ENCODE measurements at places on chromosomes 7 and 10.

DNA sequence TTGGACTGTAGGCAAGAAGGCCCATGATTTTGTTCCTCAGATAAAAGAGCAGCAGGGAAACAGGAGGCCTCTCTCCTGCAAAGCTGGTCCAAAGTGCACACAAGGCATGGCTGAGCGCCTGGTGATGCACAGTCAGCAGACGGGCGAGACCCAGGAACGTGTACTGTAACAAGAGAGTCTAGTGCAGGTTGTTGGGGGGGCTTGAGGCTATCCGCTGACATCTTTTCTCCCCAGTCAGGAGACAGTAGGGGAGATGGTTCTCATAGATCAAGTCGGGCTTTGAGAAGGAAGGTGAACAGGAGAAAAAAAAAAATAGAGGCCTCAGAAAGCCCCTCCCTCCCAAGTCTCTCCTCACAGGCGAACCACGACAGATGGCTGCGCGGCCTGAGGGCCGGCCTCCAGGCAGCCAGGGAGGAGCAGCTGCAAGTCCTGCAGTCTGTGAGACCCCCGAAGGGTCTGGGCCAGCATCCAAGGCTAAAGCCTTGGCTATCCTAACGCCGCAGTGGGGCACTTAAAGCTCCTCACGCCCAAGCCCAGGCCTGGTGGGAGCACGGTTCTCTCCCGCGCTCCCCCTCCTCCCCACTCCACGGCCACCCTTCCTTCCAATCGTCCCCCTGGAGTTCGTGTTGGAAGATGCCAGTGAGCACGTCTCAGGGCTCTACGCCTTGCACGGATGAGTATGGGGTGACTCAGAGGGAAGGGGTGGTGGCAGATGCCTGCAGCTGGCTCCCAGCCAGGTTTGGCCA, 68.3 kb downstream of the PRKAG2 start:
- no peak for DNase-seq

DNA sequence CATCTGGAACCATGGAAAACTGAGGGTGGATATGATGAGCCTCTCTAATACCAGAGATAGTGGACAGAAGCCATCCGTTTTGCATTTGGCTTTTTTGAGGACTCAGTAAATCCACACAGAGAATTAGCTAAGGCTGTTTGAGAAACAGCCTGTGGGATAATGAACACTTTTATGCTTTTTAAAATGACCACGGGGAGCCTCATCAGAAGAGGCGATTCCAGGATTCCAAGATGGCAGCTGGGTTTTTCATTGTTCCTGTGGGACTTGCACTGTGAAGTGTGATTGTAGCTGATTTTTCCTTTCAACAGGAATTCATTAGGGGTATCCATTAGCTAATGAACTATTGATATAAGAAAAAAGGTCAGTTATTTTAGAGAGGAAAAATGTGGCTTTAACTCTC, 353.2 kb downstream of the AUTS2 start:
- no peak for DNase-seq

GRCh38 chr10:126732308-126732707, 61.8 kb upstream of the C10orf90 start:
- DNase-seq: no peak

GRCh38 chr7:14045651-14046050, 56.2 kb upstream of the ETV1 start:
- no peak for DNase-seq

GRCh38 chr10:128086003-128086863, 40.0 kb downstream of the MKI67 start:
- no peak for DNase-seq

GRCh38 chr7:83413424-83413823, 235.5 kb downstream of the SEMA3E start:
- no peak for DNase-seq

DNA sequence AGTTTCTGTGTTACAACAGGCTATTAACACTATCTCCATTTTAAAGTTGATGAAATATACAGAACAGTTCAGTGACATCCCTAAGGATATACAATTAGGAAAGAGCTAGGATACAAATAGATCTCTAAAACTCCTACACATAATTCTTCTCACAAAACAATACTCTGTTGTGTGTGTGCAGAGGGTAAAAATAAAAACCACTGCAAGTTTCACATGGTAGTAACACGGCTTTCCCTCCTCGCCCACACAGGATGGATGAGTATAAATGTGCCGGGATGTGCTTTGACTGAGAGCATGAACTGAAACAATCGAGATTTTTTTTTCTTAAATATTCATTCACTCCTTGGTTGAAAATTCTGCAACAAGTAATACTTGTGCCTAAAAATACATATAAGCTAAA, 131.5 kb upstream of the C1QL3 start:
- no peak for DNase-seq

DNA sequence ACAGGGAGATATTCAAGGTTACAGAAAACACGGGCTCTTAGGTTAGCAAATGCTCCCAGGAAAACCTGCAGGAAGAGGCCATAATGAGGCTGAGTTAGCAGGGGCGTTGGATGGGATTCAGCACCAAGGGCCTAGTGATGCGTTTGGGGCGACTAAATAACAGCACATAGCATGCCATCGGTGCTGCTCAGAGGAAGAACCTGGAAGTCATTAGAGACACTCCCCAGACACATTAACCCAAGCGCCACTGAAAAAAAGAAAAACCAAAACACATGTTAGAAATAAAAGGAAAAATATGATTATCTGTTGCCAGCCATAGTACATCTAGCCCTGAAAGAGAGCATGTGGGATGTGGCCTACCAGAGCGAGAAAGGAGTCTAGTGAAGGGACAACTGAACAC, 28.8 kb upstream of the OPALIN start:
- DNase-seq: no peak

DNA sequence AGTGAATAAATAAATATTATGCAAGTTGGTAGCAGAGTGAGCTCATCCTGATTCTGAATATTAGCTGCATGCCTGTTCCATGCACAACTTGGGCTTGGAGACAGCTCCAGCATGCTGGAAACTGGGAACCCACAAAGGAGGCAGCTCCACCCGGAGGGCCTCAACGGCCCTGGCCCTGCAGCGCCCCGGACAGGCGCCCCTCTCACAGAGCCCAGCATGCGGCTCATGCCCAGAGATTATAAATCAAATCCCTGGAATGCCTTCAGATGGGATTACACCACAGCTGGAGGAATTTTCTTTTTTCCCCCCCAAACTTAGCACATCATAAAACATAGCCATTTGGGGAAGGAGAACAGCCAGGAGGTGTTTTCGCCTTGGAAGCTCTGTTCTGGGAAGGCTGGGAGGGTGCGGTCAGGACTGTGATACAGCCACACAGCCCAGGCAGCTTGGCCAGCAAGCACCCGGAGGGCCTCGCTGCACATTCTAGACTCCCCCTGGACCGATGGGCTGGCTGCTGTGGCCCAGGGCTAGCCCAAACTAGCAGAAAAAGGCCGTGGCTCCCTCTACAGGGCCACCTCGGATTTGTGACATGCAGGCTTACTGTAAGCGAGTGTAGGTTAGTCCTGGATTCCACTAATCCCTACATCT, 102.4 kb downstream of the PTPN20 start:
- DNase-seq: no peak

DNA sequence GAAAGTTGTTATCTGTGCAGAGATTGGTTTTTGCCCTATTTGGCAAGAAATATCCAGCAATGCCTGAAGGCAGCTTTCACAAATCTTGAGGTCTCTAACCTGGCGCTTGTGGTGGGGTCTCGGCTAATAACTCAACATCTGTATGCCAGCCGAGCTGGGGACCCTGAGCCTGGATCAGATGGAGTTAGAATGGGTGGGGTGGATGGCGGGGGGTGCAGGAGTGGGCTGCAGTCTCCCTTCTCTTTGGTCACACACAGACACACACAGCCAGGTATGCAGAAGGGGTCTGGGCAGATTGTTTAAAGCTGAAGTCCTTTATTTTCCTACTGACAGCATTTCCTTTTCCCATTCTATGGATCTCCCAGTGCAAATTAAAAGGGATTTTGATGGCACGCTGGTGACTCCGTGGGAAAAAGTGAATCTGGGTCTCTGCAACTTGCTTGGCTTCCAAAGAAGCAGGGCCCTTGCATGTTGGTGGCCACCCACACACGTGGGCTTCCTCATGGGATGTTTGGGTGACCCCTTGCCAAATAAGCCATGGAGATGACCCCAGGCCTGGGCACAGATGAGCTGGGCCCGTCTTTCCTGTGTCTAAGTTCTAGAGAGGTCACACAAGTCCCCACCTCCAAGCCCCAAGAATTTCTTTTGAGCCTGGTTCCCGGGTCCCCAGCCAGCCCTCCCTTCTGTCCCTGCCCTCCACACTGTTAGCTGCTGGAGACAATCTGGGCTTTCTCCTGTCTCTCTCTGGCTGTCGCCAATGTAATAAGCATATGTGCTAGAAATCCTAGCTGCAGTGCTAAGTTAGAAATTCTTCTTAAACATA, 39.9 kb upstream of the EMX2 start:
- no peak for DNase-seq

DNA sequence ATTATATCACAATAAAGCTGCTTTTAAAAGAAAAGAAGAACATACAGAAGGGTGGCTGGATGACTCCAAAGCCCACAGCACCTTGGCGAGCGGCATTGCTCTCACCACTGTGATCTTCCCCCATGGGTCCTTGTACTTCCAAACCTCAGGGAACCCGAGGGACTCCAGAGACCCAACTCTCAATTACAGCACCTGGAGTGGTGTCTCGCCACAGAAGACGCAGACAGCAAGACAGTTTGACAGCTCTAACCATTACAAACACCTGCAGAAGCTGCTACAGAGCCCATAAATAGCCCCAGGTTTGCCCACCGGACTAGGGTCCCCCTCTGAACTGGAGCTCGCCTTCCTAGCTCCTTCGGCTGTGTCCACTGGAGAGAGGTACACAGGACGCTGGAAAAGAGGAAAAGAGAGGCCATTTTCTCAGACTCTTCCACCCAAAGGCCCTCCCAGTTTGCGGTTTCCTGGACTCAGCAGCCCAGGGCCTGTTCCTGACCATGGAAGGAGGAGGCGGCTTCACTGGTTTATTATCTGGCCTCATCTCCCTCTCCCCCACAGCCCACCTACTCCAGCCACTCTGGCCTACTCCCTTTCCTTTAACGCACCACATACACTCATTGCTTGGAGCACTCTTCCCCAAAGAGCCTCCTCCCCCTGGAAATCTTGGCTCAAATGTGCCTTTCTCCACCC, 1.9 kb downstream of the PIK3AP1 start:
- no peak for DNase-seq

- DNase-seq: no peak
Observed at GRCh38 chr10:95963991-95964389, 56.2 kb downstream of the CC2D2B start.

DNA sequence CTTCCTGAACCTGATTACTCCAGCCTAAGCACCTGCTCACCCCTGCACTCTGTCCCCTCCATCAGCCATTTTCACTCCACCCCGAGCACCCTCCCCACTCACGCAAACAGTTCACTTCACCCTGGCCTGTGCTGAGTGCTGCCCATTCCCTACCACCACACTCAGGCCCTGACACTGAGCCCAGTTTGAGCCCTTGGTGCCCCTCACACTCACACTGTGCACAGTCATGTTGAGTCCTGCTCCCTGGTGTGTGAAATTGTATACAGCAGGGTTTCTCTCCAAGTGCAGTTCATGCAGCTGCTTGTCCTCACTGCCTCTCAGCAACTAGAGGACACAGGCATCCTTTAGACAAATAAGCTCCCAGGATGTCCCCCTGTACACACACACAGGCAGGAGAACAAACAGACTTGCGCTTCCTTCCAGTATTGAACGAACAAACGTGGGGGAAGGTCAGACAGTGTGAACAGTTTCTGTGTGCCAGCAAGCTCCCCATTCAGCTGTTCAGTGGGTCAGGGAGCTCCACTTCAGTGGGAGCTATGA, 6.8 kb downstream of the MYO1G start:
- DNase-seq: no peak

DNA sequence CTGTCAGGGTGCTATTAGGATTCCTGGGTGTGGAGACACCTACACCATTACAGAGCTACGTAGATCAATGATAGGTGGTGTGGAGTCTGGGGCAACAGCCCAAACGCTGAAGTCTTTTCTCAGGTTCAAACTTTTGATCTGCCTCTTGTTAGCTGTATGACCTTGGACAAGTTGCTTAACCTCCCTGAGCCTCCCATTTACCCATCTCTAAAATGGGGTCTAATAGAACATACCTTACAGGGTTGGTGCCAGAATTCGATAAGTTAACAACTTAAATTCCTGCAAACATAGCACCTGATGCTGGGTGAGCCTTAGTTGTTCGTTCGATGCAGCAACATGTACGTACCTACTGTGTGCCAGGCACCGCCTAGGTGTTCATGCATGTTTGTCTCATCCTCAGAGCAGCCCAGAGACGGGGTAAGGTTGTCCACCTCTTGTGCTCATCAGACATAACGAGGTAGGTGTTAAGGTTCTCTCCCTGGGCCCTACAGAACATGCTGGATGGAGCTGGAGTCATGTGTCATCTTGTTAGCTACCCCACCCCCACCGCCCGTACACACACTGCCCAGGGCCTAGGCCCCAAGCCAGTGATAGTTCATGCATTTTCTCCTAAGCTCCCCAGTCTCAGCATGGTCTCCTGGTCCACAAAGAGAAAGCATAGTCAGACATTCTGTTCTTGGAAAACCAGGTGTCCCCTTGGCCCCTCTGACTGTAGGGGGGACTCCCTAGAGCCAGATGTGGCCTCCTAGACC, 41.0 kb upstream of the SLC29A3 start:
- no peak for DNase-seq

- DNase-seq: no peak
Observed at GRCh38 chr7:44867073-44867995, 18.0 kb downstream of the PURB start.

DNA sequence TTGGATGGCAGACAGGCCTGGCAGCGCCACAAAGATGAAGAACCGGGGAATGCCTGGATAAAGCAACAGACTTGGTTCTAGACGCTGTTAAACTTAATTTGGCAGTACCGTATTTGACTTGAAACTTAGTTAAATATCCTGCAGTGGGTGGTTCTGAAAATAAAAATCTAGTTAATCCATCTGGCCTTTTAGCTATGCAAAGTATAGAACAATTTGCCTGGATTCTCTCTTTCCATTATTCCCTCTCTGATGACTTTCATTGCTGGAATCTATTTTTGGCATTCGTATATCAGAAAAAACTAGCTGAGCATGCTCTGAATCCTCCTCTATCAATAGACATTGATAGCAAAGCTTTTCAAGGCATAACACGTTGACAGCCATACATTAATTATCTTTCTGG, 203.6 kb downstream of the MACC1 start:
- DNase-seq: no peak

GRCh38 chr7:97005183-97006054, at the start of gene DLX6:
TSS of gene DLX6 (plus strand) at chr7:97005553. CDS start at chr7:97005978, 425 bp downstream.
- DNase-seq: peak; percentile 48

GRCh38 chr10:59587083-59587755, 122.4 kb downstream of the SLC16A9 start:
- no peak for DNase-seq

DNA sequence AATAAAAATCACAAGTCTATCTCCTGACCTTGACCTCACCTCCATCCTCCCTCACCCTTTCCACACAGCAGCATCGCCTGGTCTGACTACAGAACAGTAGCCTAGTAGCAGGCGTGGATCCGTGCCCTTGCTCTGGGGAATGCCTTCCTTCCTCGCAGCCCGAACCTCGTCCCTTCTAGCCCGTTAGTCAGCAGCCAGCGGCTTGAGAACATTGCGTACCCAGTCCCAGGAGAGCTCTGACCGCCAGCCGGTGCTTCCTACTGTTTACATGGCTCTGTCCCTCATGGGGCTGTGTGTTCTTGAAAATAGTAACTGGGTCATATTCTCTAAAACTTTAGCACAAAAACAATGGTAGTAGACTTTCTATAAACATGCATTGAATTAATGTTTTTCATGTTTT, 682.7 kb upstream of the IGFBP3 start:
- DNase-seq: no peak

Data from stimulated activated CD4-positive, alpha-beta T cell treated with anti-CD3 and anti-CD28 coated beads, TNF-alpha, amount 100 ng/mL, for 24 hours (primary cell).